ENCODE measurements at places on chromosomes 16 and 17. TPM values are rescaled to one million over a fixed set of nuclear protein-coding genes. Genes with fewer than 3 reads are reported as not detected.

MED9 gene
- total RNA-seq, result 12.6 TPM

TNFRSF17 gene
- not detected for total RNA-seq

CHRNE gene
- total RNA-seq, result 0.43 TPM

PSMB3 gene
- 241 TPM for total RNA-seq

HBA1 gene
- not detected for total RNA-seq

RUNDC3A gene
- 0.28 TPM for total RNA-seq

CFAP97D1 gene
- total RNA-seq, result not detected

HSF4 gene
- total RNA-seq, result 107 TPM

CNTNAP1 gene
- 1.2 TPM for total RNA-seq

MYCBPAP gene
- 13.4 TPM for total RNA-seq

PPP1R27 gene
- total RNA-seq, result not detected

KRT24 gene
- total RNA-seq, result not detected

IRX3 gene
- 1.2 TPM for total RNA-seq

ITGAD gene
- not detected for total RNA-seq

ADAMTS18 gene
- total RNA-seq, result not detected

DNA sequence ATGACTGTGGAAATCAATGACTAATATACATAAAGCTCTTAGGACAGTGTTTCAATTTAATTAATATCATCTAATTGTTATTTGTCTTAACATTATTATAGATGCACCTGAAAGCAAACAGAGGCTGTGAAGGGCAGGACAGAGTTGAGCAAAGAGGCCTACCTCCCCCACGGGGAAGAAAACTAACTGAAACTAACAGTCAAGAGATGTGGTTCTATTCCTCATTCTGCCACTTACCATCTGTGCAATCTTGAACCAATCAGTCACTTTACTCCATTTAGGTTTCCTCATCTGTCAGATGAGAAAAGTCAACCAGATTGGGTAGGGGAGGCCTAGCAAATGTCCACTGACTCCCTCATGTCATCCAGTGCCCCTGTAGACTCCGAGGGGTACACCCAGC, 59.1 kb downstream of the C17orf67 start:
- no peak overlapping the region for H3K4me3 ChIP-seq
- H3K27me3 ChIP-seq, result peaks cover 11% of the 10 kb centered on the region
- DNase-seq, result no peak

GRCh38 chr17:37830151-37830993, 85.5 kb upstream of the HNF1B start:
- no peaks in the 10 kb centered on the region for H3K36me3 ChIP-seq
- no peak overlapping the region for H3K4me3 ChIP-seq
- peaks cover 11% of the 10 kb centered on the region for H3K27me3 ChIP-seq
- DNase-seq, result no peak
- no peak overlapping the region for H3K27ac ChIP-seq
- H3K4me1 ChIP-seq, result peaks cover 52% of the 10 kb centered on the region

DNA sequence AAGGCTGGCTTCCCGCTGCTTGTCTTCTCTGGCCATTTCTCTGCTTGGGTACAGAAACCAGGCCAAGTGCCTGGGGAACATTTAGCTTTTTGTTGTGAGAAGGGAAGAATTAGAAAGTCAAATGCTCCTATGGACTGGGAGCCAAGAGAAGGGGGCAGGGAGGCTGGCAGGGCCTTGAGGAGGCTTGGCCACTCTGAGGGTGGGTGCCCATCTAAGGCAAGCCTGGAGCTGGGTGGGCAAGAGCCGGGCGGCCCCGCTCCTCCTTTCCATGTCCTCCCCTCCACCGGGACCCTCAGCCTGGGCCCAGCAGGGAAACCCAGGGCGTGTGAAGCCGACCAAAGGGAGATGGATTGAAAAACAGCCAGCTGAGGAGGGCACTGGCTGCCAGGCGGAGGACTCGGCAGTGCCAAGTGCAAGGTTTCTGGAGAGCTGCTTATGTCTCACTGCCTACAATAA, 69.4 kb downstream of the NTN1 start:
- H3K4me1 ChIP-seq, result no peaks in the 10 kb centered on the region
- no peak overlapping the region for H3K27ac ChIP-seq
- no peak overlapping the region for H3K4me3 ChIP-seq

DNA sequence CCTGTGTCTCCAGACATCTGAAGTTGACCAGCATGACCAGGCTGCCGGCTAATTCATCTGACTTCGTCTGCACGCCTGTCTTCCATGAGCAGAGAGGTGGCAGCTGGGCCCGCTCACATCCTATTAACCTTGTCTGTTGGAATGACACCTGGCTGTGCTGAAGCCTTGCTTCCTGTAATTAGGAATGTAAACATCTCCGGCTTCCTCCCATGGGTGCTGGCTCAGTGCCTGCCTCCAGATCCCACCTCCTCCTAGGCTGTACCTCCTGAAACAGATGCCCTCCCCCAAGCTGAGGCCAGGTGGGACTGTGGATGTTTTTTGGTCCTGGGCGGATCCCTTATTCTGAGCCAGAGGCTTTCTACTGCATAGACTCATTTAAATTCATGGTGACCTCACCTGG, 296.3 kb downstream of the HS3ST4 start:
- H3K4me3 ChIP-seq, result no peak overlapping the region
- no peak overlapping the region for H3K27ac ChIP-seq
- DNase-seq, result no peak

GRCh38 chr17:72056727-72057290, 64.0 kb upstream of the SOX9 start:
- no peak overlapping the region for H3K27ac ChIP-seq
- no peak overlapping the region for H3K4me3 ChIP-seq
- H3K27me3 ChIP-seq, result no peaks in the 10 kb centered on the region
- no peaks in the 10 kb centered on the region for H3K4me1 ChIP-seq

DNA sequence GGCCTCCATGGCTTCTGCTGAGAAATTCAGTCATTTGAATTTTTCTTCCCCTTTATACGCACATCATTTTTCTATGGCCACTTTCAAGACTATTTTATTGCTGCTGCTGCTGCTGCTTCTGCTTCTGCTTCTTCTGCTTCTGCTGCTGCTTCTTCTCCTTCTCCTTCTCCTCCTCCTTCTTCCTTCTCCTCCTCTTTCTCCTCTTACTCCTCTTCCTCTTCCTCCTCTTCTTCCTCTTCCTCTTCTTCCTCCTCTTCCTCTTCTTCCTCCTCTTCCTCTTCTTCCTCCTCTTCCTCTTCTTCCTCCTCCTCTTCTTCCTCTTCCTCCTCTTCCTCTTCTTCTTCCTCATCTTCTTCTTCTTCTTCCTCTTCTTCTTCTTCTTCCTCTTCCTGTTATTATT, 22.4 kb downstream of the CPD start:
- H3K27ac ChIP-seq, result no peak overlapping the region
- peaks cover 15% of the 10 kb centered on the region for H3K36me3 ChIP-seq
- H3K4me1 ChIP-seq, result peaks cover 1% of the 10 kb centered on the region
- no peak overlapping the region for H3K4me3 ChIP-seq
- DNase-seq, result no peak

- H3K27ac ChIP-seq, result peak within 1 kb of the TSS; percentile 99
- peaks cover 30% of the 10 kb centered on the region for H3K4me1 ChIP-seq
- H3K36me3 ChIP-seq, result peaks cover 43% of the 10 kb centered on the region
- peak within 1 kb of the TSS; percentile 79 for H3K4me3 ChIP-seq
- peak; percentile 86 for DNase-seq
- no peaks in the 10 kb centered on the region for H3K27me3 ChIP-seq
These were observed at the start of gene EVI2A for GRCh38 chr17:31321481-31321880. Gene EVI2A, minus strand, starts transcription at chr17:31321622. Its CDS starts 2,609 bp downstream, at chr17:31319013.

- peaks cover 2% of the 10 kb centered on the region for H3K36me3 ChIP-seq
- peaks cover 7% of the 10 kb centered on the region for H3K27me3 ChIP-seq
- no peak overlapping the region for H3K27ac ChIP-seq
- peaks cover 1% of the 10 kb centered on the region for H3K4me1 ChIP-seq
These were observed 1.9 kb downstream of the GNG13 start for GRCh38 chr16:798666-799065.

GRCh38 chr16:89708481-89708931, 7.0 kb upstream of the SPATA2L start:
- no peaks in the 10 kb centered on the region for H3K36me3 ChIP-seq
- H3K4me3 ChIP-seq, result no peak overlapping the region
- peaks cover 12% of the 10 kb centered on the region for H3K4me1 ChIP-seq
- no peak for DNase-seq
- no peaks in the 10 kb centered on the region for H3K27me3 ChIP-seq

- H3K27ac ChIP-seq, result peak overlapping the region; percentile 82
- no peaks in the 10 kb centered on the region for H3K27me3 ChIP-seq
- peaks cover 31% of the 10 kb centered on the region for H3K36me3 ChIP-seq
- DNase-seq, result peak; percentile 29
These were observed 735 bp downstream of the LSM12 start for GRCh38 chr17:44065668-44066203.

GRCh38 chr17:73013301-73013700, 79.2 kb downstream of the SLC39A11 start:
- no peaks in the 10 kb centered on the region for H3K36me3 ChIP-seq
- no peak overlapping the region for H3K4me3 ChIP-seq
- no peak for DNase-seq
- H3K27me3 ChIP-seq, result no peaks in the 10 kb centered on the region
- peaks cover 12% of the 10 kb centered on the region for H3K4me1 ChIP-seq

GRCh38 chr16:23207485-23207884, 24.9 kb downstream of the SCNN1G start:
- H3K27me3 ChIP-seq, result peaks cover 18% of the 10 kb centered on the region
- no peak for DNase-seq
- H3K36me3 ChIP-seq, result no peaks in the 10 kb centered on the region
- no peaks in the 10 kb centered on the region for H3K4me1 ChIP-seq

- no peak for DNase-seq
- no peak overlapping the region for H3K4me3 ChIP-seq
- H3K36me3 ChIP-seq, result no peaks in the 10 kb centered on the region
- peaks cover 50% of the 10 kb centered on the region for H3K27me3 ChIP-seq
- H3K4me1 ChIP-seq, result peaks cover 17% of the 10 kb centered on the region
- H3K27ac ChIP-seq, result no peak overlapping the region
These were observed 895 bp downstream of the UTS2R start for GRCh38 chr17:82372249-82373071.

DNA sequence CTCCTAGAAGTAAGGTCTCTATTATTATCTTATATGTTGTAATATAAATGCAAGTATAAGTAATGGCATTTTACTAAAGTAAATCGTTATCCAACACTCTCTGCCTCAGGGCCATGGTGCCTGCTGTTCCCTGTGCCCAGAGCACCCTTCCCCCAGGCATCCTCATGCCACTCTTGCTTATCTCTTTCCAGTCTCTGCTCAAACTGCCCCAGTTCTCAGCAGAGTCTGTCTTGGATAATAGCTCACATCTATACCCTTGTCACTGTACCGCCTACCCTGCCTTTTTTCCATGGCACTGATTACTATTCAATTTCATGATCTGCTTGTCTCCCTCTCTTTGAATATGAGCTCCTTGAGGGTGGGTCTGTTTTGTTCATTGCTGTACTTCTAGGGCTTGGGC, 31.7 kb downstream of the CDH1 start:
- H3K27ac ChIP-seq, result no peak overlapping the region
- H3K4me3 ChIP-seq, result no peak overlapping the region
- no peak for DNase-seq
- peaks cover 29% of the 10 kb centered on the region for H3K27me3 ChIP-seq
- peaks cover 18% of the 10 kb centered on the region for H3K4me1 ChIP-seq
- H3K36me3 ChIP-seq, result no peaks in the 10 kb centered on the region

- no peak for DNase-seq
- H3K36me3 ChIP-seq, result peaks cover 14% of the 10 kb centered on the region
- H3K27me3 ChIP-seq, result no peaks in the 10 kb centered on the region
- no peak overlapping the region for H3K27ac ChIP-seq
- H3K4me1 ChIP-seq, result peaks cover 6% of the 10 kb centered on the region
- no peak overlapping the region for H3K4me3 ChIP-seq
These were observed 13.1 kb downstream of the MRM3 start for GRCh38 chr17:795276-795675.

- H3K27me3 ChIP-seq, result no peaks in the 10 kb centered on the region
- no peaks in the 10 kb centered on the region for H3K36me3 ChIP-seq
- DNase-seq, result no peak
These were observed 179.4 kb downstream of the BANP start for GRCh38 chr16:88130681-88131080.

GRCh38 chr17:15122857-15123256, 142.3 kb downstream of the PMP22 start:
- H3K4me3 ChIP-seq, result no peak overlapping the region
- H3K27ac ChIP-seq, result no peak overlapping the region
- no peaks in the 10 kb centered on the region for H3K36me3 ChIP-seq
- no peaks in the 10 kb centered on the region for H3K4me1 ChIP-seq

- H3K27me3 ChIP-seq, result no peaks in the 10 kb centered on the region
- no peak for DNase-seq
- no peak overlapping the region for H3K27ac ChIP-seq
- no peak overlapping the region for H3K4me3 ChIP-seq
- peaks cover 15% of the 10 kb centered on the region for H3K36me3 ChIP-seq
These were observed 26.2 kb upstream of the FOXK2 start for GRCh38 chr17:82493226-82493781.

DNA sequence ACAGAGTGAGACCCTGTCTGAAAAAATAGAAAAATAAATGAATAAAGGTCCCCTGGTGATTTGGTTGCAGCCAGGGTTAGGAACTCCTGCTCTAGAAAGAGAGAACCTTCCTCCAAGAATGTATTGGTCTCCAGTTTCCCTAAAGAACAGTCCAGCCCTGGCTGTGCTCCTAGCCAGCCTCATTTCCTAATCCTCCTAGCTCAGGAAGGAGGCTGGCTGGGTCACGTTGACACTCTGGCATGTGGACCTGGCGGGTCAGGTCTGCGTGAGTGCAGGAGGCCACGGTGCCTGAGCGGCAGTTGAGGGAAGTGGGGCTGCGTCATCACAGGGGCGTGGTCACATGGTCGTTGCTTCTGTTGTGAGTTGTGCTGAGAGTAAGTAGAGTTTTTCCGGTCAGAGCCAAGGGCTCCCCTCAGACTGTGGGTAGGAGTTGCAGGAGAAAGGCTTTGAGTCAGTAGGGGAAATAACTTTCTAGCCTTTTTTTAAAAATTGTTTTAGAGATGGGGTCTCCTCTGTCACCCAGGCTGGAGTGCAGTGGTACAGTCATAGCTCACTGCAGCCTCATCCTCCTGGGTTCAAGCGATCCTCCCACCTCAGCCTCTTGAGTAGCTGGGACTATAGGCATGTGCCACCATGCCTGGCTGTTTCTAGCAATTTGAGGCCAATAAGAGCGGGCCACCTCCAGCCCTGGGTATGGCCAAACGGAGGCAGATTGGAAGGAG, 194.0 kb upstream of the CIBAR2 start:
- peaks cover 1% of the 10 kb centered on the region for H3K27me3 ChIP-seq
- H3K4me3 ChIP-seq, result no peak overlapping the region
- peak; percentile 89 for DNase-seq
- peaks cover 53% of the 10 kb centered on the region for H3K4me1 ChIP-seq
- peak overlapping the region; percentile 85 for H3K27ac ChIP-seq

- no peaks in the 10 kb centered on the region for H3K36me3 ChIP-seq
- H3K4me1 ChIP-seq, result peaks cover 2% of the 10 kb centered on the region
- no peak overlapping the region for H3K4me3 ChIP-seq
- DNase-seq, result no peak
These were observed 102.4 kb downstream of the ABCC12 start for GRCh38 chr16:48053418-48053745.

GRCh38 chr16:78900044-78900811, 700.3 kb downstream of the MAF start:
- H3K27ac ChIP-seq, result peak overlapping the region; percentile 88
- peak overlapping the region; percentile 25 for H3K4me3 ChIP-seq
- peaks cover 79% of the 10 kb centered on the region for H3K4me1 ChIP-seq
- no peaks in the 10 kb centered on the region for H3K27me3 ChIP-seq
- peaks cover 25% of the 10 kb centered on the region for H3K36me3 ChIP-seq
- no peak for DNase-seq

- no peak for DNase-seq
- H3K4me1 ChIP-seq, result no peaks in the 10 kb centered on the region
- no peaks in the 10 kb centered on the region for H3K36me3 ChIP-seq
These were observed 263.3 kb upstream of the CDH5 start for GRCh38 chr16:66103211-66103610.

- H3K4me3 ChIP-seq, result no peak overlapping the region
- H3K27ac ChIP-seq, result no peak overlapping the region
- no peaks in the 10 kb centered on the region for H3K4me1 ChIP-seq
- no peaks in the 10 kb centered on the region for H3K27me3 ChIP-seq
- no peak for DNase-seq
- H3K36me3 ChIP-seq, result no peaks in the 10 kb centered on the region
These were observed 1.7 kb downstream of the ABCA8 start for GRCh38 chr17:68953340-68953997.
